ENCODE measurements at places on chromosomes 6 and 20.

GRCh38 chr6:166006900-166007301, 160.8 kb downstream of the TBXT start:
- no peak for DNase-seq

DNA sequence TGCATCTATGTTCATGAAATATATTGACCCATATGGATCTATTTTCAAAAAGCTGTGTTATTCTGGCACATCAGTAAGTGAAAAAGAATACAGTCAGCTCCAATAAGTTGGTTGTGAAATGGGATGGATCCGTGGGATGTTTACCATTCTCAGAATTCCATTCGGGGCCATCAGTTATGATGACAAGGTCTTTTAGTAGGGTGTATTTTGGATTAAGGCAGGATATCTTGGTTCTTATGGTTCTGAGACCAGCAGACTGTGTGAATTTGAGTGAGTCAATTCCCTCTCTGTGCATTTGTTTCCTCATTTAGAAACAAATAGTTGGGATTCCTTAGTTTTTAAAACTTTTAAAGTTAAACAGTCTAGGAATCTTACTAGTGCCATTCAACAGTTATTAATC, 287.4 kb downstream of the CD109 start:
- DNase-seq = no peak

GRCh38 chr20:10077886-10078285, 43.1 kb downstream of the ANKEF1 start:
- no peak for DNase-seq

DNA sequence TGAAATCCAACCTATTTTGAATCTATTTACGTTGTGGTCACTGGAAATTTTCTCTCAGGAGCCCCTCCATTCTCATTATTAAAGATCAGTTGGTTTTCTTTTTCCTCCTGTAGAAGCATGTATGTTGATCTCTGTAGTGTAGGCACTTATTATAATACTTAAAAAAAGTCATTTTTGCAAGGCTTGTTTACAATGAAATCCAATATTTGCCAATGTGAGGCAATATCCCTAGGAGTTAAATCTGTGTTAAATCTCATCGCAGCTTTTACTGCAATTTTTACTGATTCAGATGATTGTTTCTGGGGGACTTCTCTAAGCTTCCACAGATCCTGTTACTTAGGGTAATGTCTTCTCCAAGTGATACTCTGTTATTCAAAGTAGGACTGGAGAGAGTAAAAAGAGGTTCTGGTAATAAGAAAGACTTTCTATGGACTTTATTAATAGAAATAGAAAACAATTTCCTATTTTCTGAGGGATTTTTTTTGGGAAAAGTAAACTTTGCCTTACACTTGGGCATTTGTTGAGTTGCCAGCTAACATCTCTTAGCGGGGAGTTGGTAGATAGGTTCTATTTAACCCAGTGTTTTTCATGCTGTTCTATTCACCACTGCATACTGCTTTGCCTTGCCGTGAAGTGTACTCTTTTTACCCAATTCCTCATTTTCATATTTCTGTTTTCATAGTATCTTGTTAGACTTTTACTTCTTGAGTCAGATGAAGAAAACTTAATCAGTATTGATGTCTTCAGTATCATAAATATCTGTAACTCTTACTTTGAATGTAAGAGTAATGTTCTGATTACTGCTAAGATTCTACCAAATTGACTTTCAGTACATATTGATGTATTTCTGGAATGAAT, 48.6 kb downstream of the CDKAL1 start:
- no peak for DNase-seq

- no peak for DNase-seq
Observed at GRCh38 chr20:2747676-2748235, 52.7 kb downstream of the CPXM1 start.

- DNase-seq = peak; percentile 50
Observed at GRCh38 chr6:48765352-48765961, 654.5 kb upstream of the PTCHD4 start.

DNA sequence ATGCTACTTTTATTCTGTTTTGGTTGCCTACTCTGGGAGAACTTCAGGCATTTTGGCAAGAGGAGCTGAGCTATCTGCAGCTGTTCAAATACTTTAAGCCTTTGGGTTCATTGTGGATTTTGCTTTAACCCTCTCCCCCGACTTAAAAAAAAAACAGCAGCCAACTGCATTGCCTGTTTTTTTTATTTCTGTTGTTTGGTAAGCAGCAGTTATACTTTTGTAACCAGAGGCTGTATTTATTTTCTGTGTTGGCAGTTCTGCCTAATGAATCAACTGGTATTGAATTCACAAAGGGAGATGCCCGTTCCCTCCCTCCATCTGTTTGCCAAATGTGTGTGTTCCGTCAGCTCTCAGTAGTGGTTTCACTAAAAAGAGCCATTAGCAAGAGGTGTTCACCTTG, 484.0 kb downstream of the UTRN start:
- no peak for DNase-seq

GRCh38 chr6:28496099-28496779, 19.4 kb downstream of the GPX6 start:
- DNase-seq = no peak

GRCh38 chr20:58612121-58612691, 38.9 kb upstream of the STX16 start:
- DNase-seq = no peak
